ENCODE measurements at places on chromosomes 6 and 20. TPM values are rescaled to one million over a fixed set of nuclear protein-coding genes. Genes with fewer than 3 reads are reported as not detected.

The ZBTB46 gene
- total RNA-seq, result not detected

The SIRPB1 gene
- 4.3 TPM for total RNA-seq

The HLA-DQB2 gene
- total RNA-seq, result 0.54 TPM

The FABP7 gene
- total RNA-seq, result not detected

The TMEM244 gene
- total RNA-seq, result not detected

The LY6G5C gene
- total RNA-seq, result 2.4 TPM

The BFSP1 gene
- total RNA-seq, result 0.18 TPM

Data from activated naive CD8-positive, alpha-beta T cell treated with anti-CD3 and anti-CD28 coated beads for 36 hours (primary cell).